ENCODE measurements at places on chromosomes 4 and X.

DNA sequence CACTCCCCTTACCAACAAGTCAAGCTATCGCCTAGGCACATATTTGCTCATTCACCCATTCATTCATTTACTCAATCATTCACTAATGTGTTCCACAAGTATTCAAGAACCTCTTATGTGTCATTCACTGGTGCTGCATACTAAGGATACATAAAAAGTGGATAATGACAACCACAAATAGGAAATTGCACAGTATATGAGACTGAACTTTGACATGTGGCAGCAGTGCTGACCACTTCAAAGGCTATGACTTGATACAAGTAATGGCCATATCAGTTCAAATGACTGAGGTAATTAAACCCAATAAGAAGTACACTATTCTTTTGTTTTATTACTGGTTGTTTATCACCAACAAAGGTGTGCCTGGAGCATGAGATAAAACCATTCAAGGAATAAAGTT, 282.5 kb downstream of the KLHL13 start:
- DNase-seq: no peak

DNA sequence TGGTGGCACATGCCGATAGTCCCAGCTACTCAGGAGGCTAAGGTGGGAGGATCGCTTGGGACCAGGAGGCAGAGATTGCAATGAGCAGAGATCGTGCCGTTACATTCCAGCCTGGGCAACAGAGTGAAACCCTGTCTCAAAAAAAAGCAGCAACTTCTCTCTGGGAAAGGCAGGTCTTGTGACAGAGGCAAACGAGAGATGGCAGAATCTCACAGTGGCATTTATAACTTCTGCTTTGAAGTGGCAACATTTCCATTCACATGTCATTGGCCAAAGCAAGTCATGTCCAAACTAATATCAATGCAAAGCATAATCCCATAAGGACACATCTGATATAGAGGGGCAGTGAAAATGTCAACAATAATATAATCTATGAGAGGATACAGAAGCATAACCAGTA, 79.8 kb downstream of the PPEF2 start:
- DNase-seq: no peak

- no peak for DNase-seq
Observed at GRCh38 chr4:61853041-61853440, 652.9 kb downstream of the ADGRL3 start.

GRCh38 chrX:39969819-39970504, 127.8 kb downstream of the BCOR start:
- DNase-seq: no peak

GRCh38 chr4:90126805-90127204, 389 bp upstream of the CCSER1 start:
- DNase-seq: no peak

- DNase-seq: no peak
Observed at GRCh38 chr4:7979652-7979968, 39.9 kb upstream of the AFAP1 start.

GRCh38 chrX:10620121-10620699, at the start of gene MID1:
MID1 (minus strand) TSS chrX:10620585; CDS start chrX:10567547, 53,038 bp downstream.
- no peak for DNase-seq

DNA sequence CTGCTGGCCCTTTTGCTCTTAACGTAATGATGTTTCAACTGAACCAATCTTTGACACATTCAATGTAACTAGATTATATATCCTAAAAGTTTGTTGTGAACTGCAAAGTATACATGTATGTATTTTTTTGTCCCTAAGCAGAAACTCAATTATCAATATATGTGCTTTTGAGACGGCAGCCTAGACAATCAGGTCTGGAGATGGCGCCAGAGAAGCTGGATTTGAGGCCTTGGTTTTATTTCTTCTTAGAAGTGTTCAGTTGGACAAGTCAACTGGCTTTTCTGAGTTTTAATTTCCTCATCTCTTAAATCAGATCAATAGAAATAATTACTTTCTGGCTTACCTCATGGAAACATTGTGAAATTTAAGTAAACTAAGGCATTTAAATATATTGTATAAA, 62.5 kb downstream of the DCAF8L1 start:
- no peak for DNase-seq

DNA sequence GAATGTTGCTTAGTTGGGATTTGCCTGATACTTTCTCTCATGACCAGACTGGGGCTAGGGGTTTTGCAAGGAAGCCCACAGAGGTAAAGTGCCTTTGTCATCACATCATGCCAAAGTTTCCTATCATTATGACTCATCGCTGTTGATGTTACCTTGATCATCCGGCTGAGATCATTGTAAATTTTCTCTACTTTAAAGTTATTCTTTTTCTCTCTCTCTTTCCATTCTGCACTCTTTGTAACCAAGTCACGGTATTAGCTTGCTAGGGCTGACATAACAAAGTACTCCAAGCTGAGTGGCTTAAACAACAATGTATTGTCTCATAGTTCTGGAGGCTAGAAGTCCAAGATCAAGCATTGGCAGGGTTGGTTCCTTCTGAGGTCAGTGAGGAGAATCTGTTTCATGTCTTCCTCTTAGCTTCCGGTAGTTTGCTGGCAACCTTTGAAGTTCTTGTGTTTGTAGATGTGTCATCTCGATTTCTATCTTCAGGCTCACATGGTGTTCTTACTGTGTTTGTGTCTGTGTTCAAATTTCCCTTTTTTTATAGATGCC, 113.0 kb downstream of the DTHD1 start:
- DNase-seq: peak; percentile 51

GRCh38 chr4:7824218-7824617, 115.4 kb downstream of the AFAP1 start:
- DNase-seq: no peak

GRCh38 chrX:13790206-13791131, 26.4 kb downstream of the GPM6B start:
- DNase-seq: no peak

- no peak for DNase-seq
Observed at GRCh38 chr4:39947417-39947816, 30.3 kb downstream of the PDS5A start.

DNA sequence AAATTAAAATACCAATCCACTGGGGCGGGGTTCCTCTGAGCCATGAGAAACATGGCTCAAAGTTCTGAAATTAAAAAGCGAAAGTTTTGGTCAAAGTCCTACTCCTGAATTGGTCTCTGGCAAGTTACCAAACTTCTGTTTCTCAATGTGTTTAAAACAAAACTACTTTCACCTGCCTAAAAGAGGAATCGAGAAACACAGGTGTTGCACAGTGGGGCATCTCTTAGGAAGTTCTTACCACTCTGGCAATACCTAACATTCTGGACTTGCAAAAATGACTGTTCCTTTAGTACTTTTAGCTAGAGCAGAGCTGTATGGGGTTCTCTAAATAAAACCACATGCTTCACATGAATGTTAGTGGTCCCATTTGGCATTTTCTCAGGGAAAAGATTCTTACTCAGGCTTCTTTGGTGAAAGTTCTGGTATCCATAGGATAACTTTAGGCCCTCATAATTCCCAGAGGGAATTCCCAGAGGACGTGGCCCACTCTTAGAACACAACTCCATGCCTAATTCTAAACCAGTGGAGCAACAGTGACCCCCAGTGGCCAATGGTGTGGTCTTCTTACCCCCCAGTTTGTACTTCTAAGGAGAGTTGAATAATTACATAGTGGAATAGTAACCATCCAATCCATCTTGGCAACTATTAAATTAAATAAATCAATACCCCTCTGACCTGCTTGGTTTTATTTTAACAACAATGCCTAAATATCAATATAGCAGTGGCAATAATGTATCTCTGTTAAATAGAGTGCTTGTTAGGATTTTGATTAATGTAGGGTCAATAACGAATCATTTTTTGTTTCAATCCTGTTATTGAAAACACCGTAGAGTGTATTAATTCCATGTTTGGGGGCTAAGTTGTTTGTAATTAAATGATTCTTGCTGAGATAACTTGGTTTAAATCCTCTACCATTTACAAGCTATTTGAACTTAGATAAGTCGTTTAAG, 21.9 kb downstream of the BMP3 start:
- peak; percentile 44 for DNase-seq

- no peak for DNase-seq
Observed at GRCh38 chrX:68183612-68184214, 249.6 kb downstream of the OPHN1 start.

DNA sequence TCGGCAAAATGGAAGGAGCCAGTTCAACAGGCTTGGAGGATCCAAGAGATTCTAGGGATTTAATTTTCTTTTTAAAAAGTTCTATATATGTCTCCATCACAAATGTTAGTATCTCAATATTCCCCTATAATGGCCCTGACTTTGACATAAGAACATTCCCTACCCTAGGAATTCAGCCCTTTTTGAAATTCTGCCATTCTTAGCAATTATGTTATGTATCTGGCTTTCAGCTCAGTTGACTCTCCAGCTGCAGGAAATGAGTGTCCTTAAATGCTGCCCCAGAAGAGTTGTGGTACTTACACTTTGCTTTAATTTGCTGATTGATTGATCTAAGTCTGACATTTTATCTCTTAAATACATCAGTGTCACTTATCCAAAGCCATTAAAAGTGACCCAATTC, 1454.3 kb downstream of the FSTL5 start:
- no peak for DNase-seq

DNA sequence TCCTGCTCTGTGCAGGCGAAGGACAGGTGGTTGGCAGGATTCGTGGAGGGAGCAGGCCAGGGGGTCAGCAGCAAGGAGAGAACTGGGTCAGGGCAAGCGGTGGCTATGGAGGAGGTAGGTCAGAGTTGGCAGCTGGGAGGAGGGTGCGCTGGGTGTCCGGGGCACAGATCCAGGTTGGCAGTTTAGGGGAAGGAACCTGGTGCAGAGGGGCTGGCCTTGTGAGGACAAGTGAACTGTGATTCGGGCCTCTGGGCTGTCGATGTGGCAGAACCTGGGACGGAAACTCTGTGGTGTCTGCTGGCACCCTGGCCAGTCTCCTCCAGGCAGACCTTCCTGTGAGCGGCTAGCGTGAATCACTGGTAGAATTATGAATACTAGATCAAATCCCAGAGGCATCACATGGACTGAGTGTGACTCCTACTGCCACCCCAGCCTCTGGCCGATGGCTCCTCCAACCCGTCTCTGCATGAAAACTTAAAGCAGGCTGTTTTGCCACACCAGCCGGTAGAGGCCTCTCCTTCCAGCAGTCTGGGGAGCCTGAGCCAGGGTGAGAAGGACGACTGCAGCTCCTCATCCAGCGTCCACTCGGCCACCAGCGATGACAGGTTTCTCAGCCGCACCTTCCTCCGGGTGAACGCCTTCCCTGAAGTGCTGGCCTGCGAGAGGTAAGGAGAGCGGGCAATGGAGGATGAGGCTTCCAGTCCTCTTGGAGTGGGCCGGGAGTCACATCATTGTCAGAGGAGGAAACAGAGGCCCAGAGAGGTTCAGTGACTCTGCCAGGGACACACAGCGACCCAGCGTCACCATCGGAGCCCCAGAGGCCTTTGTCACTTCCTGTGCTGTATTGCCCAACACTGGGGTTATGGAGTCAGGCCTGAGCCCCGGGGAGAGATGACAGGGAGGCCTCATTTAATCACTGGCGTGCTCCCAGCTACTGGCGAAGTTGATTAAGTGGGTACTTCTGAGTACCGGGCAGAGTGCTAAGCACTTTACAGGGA, 20.3 kb downstream of the EVC start:
- no peak for DNase-seq

DNA sequence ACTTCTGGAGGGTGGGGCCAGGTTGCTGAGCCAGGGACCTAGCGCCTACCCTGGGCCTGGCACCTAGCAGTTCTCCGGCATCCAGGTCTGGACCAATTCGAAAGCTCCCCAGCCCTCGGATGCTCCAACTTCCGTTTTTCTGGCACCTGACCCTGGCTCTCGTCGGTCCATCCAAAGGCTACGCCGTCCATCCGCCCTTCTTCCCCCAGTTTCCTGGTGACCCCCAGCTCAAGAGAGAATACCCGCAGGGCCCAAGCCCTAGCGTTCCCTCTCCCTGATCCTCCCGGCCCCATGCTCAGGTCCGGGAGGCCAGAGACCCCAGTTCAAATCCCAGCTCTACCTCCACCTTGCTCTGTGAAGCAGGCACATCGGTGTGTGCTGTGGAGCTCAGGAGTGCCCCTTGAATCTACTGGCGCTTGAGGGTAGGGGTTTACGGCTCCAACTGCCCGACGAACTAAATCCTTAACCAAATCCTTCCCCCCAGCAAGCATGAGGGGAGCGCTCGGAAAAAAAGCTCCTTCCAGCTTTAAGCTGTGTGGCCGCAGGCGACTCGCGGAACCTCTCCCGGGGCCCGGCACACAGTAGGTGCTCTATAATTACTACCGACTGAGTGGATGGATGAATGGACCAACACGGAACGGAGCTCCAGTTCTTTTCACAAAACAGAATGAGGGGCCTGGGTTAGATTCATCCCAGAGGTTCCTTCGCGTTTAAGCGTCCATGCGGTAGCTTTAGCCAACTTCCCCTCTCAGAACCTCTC, 1.1 kb downstream of the CRMP1 start:
- DNase-seq: no peak

- no peak for DNase-seq
Observed at GRCh38 chr4:107432451-107432850, 287.6 kb downstream of the PAPSS1 start.

- DNase-seq: no peak
Observed at GRCh38 chr4:83556816-83557215, 20.9 kb downstream of the GPAT3 start.

DNA sequence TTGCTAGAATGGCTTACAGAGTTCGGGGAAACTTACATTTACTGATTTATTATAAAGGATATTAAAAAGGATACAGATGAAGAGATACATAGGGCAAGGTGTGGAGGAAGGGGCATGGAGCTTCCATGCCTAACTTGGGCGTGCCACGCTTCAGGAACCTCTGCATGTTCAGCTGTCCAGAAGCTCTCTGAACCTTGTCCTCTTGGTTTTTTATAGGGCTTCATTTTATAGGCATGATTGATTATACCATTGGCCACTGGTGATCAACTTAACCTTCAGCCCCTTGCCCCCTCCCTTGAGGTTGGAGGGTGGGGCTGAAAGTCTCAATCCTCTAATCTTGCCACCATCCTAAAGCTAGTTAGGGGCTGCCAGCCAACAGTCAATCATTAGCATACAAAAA, 10.7 kb downstream of the SMAD1 start:
- no peak for DNase-seq

DNA sequence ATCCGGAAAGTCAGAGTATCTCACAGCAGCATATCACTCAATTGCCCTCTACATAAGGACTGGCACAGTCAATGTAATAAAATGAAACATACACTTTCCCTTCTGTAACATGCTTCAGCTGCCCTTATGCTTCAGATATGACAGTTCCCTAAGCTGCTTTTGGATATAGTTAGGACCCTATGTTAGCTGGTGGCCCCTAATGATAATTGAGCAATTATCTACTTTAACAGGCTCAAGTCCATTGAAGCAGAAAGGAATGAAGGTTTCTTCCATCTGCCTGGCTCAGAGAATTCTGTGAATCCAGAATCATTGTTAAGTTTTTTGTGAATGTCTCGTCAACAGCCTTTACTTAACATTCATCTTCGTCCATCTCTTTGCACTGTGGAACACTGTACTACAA, 951.2 kb upstream of the DIAPH2 start:
- no peak for DNase-seq

GRCh38 chr4:152673489-152673888, 6.3 kb downstream of the TMEM154 start:
- DNase-seq: no peak

GRCh38 chrX:7953446-7953845, 26.2 kb upstream of the PNPLA4 start:
- no peak for DNase-seq

GRCh38 chr4:70630162-70630561, 1.6 kb downstream of the ENAM start:
- DNase-seq: no peak
